ENCODE measurements at places on chromosomes 5 and 9.
A peak's percentile ranks its signal among the peaks of the same experiment; 100 is the strongest.

- no peak for DNase-seq
Observed at GRCh38 chr5:148904440-148904839, 78.0 kb downstream of the ADRB2 start.

DNA sequence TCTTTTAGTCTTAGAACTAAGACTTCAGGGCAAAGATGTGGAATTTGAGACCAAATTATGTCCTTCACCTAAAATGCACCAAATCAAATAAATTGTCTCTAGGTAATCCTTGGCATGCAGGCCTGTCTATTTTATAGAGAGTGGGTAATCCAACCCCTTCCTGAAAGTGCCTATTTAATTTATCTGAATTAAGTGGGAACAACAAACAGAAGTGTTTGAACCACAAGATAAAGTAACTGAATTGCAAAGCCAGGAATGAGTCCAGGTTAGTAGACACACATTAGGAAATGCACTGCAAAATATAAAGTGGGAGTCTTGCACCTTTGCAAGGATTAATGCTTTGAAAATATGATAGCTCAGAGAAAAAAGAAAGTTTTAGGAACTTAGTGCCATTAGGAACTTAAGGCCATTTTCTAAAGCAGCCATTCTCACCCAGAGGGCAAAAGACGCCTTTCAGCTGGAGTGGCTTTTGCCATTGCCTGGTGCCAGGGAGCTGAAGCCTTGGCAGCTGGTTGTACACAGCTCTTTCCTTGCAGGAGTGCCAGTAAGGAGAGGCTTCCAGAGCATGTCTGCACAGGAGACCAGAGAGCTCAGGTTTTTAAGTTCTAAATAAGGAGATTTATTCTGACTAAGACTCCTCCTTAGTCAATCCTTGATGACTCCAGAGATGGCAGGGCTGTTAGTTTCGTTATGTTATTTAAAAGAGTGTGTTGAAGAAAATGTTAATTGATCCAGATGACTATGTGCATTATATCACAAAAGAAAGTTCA, 151.7 kb upstream of the ELL2 start:
- no peak for DNase-seq

GRCh38 chr9:127279717-127280285, 15.2 kb downstream of the GARNL3 start:
- no peak for DNase-seq

DNA sequence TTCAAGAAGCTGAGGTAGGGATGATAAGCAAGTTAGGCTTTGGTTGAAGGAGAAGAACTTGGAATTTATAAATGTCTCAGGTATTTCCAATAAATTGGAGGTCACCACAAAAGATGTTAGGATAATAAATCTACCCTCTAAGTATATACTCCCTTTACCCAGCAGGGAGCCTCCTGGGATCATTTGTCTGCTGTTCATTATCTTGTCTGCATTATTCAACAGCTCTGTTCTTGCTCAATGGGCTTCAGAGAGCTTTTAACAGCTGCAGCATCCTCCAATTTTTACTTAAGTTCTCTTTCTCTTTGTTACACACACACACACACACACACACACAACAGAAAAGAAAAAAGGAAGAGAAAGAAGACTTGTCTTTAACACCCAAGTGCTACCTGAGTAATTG, 51.7 kb upstream of the VPS13A start:
- DNase-seq = no peak

- no peak for DNase-seq
Observed at GRCh38 chr5:41809128-41809527, 61.1 kb downstream of the OXCT1 start.

DNA sequence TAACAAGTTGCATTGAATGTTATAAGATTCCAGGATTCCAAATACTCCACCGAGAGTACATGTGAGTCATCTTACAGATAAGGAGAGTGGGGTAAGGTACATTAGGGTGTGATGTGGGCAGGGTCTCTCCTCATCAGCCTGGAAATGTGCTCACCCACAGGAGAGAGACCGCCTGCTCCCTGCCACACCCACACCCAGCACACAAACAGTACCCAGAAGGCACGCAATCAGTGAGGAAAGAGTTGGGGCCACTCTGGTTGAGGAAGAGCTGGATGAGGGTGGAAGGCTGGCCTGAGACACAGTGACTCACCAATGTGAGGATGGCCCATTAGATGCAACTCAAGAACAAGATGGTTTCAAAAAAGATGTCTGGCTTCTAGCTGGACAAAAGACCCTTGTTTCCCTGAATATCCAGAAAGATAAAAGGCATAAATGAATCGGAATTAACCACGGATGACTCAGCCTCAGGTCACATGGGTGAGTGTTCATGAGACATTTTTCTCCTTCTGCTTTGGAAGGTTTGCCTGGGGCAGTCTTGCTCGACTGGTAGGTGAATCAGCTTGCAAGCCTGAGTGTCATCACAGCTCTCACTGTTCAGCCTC, 51.1 kb upstream of the LHFPL2 start:
- DNase-seq = peak; percentile 97

DNA sequence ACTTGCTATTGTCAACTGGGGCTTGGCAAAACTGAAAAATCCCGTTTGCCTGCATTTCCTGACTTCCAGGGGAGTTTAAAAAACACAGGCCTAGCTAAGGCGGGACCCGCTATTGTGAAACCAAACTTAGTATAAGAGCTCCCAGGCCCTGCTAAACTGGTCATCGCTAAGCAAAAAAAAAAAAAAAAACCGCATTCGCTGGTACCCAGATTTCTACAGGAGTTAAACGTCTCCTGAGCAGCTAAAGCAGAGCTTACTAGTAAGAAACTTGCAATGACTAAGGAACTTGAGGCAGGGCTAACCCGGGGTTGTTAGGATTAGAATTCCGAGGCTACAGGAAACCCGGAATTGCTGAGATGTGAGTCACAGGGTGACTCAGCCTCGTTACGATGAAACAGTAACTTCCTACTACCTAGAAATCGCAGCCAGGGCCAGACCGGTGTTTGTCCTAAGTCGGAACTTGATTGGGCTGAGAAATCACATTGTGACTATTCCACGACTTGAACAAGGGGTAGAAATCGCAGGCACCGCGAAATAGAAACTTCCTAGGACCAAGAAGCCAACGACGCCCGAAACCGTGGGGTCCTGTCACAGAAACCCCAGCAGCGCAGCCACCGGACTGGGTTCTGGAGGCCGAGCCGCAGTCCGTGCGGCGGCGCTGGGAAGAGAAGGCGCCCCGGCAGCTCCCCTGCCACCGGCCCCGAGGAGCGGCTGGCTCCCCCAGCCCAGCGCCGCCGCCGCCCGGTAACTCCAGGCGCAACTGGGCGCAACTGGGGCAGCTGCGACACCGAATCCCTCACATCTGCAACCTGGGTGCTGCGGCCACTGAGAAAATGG, 89.4 kb downstream of the ANXA2R start:
- peak; percentile 99 for DNase-seq

GRCh38 chr5:67350185-67350584, 153.6 kb upstream of the CD180 start:
- DNase-seq = no peak

DNA sequence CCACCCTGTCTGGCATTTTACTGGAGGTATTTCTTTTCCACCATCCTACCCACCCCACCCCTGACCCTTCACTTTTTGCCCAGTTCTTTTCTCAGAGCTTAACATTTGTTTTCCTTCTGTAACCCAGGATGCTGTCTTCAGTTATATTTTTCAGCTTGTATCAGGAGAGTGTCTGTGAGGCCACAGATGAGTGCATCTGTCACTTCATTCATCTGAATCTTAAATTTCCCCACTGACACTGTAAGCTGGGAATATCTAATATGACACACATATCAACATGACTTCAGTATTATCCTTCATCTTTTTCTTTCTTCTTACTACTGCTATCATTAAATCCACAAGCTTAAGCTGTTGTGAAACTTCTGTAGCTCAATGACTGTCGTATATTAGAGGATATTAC, 4.9 kb downstream of the MARCHF3 start:
- DNase-seq = no peak

DNA sequence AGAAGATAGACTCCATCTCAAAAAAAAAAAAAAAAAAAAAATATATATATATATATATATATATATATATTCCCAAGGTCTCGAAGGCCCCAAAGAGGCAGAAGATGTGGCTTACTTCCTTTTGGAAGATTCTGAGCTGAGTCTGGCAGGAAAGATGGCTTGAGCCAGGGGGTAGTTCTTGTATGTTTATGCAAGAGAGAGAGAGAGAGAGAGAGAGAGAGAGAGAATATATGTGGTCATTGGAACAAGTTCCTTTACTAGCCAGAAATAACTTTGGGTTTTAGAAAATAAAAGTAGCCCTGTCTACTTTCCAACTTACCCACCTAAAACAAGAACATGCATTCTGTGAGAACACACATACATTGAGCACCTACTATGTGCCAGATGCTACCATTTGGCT, 17.6 kb downstream of the NCS1 start:
- peak; percentile 71 for DNase-seq

DNA sequence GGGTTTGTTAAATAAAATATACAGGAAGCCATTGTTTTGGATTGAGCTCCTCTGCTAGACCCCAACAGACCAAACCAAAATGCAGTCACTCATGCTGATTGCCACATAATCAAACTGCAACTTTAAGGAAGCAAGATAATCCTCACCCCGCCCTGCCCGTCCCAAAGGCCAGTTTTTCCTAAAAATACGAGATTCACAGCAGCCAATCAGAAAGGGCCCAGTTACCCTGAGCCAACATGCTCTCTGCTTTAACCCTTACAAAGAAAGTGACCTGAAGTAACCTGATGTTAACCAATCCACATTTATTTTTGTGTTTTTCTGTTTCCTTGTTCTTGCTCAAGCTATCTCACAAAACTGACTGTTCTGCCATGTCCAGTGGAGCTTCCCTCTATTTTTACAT, 21.5 kb upstream of the RNF20 start:
- no peak for DNase-seq

GRCh38 chr5:123690821-123691220, 178.8 kb downstream of the CSNK1G3 start:
- DNase-seq = no peak

DNA sequence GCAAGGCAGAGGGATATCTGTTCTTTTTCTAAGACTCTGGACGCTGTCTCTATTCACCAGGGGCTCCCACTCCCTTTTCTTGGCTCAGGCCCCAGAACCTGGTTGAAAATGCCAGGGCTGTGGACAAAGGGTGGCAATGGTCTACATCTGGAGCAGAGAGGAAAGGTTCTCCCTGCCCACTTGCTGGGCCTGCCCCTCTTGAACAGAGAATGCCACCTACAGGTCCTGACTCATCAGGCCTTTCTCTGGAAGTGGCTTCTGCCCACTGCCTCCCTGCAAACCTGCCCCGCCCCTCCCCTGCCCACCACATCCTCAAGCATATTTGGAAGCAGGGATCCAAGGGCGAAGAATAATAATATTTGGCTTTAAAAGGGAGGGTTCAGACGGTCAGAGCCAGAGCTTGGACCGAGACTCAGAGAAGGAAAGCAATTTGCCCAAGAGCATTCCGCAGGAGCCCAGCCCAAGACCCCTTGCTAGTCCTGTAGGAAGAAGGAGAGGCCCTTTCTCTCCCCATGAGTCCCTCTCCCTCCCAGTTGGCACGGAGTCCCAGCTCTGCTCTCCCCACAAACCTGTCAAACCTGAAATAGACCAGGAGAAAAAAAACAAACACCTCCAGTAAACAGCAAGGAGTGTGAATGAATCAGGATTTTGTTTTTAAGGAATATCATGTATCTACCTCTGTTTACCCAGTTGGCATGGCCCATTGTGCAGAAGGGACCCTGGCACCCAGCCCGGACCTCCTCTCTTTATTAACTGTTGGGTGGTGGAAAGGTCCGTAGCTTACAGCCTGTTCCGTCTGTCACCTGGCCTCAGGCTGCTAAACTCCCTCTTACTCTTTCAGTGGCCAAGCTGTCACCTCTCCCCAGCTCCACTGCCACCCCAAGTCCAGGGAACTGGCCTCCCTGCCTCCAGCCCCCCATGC, 37.7 kb upstream of the STXBP1 start:
- DNase-seq = peak; percentile 52

DNA sequence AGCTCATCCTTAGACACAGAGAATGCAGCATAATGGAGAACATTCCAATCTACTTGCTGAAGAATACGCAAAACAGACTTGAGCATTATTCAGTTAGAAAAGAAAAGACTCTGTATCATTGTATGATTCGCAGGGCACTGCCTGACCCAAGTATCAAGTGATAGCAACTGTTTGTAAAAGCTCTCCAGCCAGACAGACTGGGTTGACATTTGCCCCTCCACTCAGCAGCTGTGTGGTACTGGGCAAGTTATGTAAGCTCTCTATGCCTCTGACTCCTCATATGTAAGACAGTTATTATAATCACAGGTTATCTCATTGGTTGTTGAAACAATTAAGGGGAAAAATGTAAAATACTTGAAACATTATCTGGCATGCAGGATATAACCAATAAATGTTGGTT, 505.0 kb downstream of the ELAVL2 start:
- no peak for DNase-seq

DNA sequence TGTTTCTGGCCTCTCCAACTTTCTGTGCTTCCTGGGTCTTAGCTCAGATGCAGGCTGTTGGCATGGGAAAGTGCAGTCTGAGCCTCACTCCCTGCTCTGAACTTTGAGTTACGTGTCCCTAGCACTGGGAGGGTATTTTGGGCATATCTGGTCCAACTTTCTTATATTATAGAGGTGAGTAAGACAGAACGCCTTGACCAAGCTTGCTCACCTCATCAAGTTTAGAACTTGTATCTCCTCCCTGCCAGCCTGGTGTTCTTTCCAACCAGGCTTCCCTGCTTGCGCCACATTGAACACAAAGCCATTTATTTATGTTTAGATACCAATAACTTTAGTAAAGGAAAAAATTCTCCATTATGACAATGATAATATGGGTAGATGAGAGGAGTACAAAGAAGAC, 33.2 kb downstream of the TNC start:
- DNase-seq = no peak

DNA sequence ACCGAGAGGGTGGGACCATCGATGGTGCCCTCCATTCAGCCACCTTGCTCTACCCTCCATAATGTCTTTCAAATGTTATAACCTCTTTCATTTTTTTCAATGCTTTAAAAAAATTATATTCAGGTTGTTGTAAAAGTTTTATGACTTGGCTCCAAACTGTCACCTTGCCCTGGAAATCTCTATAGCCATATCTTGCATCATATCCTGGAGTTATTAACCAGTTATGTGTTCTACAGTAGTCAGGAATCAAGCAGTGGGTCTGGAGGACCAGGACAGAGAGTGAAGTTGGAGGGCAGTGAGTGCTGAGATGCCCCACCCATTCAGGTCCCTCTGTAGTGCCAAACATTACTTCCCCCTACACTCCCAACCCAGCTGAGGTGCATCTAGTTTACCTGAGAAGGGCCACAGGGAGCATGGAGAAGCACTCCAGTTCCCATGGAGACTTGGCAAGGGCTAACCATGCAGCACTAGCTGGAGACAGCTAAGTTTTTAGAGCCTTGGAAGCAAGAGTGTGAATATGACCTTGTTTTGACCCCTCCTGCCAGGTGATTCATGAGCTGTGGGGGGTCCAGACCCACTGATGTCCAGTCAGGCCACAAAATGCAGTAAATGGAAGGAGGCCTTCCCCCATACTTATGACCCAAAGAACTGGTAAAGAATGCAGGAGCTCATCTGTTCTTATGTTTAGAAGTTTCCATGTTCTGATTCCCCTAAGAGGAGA, 5.5 kb downstream of the IFNA8 start:
- no peak for DNase-seq

GRCh38 chr5:66639037-66639436, 42.8 kb downstream of the MAST4 start:
- no peak for DNase-seq
